ENCODE measurements at places on chromosomes 16 and 17.
A peak's percentile ranks its signal among the peaks of the same experiment; 100 is the strongest.

DNA sequence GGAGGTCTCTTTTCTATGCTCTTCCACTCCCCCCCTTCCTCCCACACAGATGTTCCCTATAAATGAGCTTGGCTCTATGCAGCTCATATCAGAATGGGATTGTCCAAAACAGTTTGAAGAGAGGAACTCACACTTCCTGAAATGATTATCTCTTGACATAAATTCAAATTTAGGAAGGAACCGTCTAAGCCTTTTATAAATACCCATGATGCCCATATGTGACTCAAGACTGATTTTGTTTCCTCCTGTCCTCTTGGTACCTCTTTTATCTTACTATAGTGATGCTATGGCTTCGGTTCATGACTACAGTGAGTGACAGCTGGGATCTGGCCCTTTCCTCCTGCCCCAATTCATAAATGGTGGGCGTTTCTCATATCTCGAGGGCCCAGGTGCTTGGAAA is 16.6 kb upstream of the TERF2 start:
- DNase-seq, result no peak

DNA sequence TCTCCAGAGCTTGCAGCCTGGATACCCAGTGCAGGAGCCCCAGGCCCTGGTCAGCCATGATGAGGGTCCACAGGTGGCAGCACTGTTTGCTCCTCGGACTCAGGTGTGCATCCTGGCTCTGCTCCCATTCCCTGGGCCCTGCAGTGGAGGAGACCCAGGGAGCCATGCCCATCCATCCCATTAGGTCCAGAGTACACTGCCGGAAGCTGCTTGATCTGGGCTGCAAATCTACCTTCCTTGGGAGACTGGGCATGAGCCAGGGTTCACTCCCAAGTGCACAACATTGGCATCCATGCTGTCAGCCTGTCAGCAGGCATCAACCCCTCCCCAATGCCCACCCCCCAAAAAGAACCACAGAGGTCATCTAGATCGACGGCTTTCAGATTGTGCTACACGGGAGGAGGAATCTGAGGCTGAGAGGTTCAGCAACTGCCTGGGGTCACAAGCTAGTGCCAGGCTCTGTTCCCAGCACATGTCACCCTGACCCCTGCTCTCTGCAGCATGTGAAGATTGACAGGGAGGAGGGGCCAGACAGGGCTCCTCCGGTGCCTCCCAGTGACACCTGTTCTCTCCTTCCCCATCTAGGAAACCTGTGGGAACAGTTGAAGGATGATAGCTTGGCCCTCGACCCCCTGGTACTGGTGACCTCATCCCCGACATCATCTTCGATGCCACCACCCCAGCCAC is 15.7 kb downstream of the UNC119 start:
- DNase-seq, result no peak

DNA sequence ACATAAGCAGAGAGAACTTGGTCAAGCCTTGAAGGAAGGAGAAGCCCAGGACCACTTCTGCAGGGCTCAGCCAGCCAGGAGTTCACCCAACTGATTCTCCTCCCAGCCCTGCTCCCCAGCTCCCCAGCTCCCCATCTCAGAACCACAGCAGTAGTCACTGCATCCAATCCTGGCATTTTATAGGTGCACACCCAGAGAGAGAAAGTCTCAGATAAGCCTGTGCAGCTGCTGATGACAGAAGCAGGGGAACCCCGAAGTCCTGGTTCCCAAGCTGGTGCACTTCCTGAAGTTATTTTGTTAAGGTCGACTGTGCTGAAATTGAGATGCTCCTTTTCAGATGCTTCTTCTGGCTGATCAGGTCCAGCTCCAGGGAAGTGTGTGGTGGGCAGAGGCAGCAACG is 6.6 kb downstream of the RNF112 start:
- DNase-seq, result no peak

DNA sequence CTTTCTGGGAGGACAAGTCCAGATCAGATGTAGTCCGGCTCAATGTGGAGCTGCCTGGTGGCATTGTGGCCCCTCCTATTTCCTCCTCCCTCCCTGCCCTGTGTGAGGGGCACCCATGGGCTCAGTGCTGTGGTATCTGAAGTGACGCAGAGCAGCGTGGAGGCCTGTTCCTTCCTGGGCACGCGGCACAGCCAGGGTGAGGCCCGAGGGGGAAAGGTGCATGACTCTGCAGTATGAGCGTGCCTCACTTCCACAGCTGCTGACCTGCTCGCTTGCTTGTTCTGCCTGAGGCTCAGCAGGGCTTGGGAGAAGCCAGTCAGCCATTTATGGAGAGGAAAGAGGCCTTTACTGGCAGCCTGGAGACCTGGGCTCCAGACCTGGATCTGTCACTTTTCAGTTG is 11.7 kb downstream of the TMEM238L start:
- no peak for DNase-seq

DNA sequence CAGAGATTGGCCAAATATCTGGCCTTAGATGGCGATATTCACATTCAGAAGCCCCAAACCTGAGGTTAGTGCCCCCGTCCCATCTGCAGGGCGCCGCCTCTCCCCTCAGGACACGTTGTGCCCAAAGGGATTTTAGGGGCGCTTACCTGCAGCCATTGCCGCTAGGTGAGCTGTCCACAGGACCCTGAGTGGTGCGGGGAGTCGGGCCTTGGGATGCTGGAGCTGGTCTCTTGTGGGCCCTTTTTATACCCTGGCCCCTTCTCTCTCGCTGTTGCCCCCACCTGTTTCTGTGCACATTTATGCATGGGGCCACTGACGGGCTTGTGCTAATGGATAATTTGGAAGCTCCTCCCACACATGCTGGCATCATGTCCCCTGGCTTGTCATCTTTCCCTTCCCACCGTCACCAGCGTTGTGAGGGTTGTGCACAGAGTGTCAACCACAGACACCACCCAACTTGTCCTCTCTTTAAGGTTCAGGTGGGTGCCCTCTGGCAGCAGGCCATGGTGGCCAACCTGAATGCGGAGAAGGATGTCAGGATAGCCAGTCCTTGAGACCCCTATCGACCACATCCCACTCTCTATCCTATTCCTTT is at the start of gene CSHL1:
CSHL1 (minus strand) TSS at position 218 of the 595 bp plus-strand sequence; CDS start at position 156, 62 bp downstream.
- DNase-seq, result no peak

GRCh38 chr16:19583665-19584300 is 28.3 kb downstream of the VPS35L start:
- peak; percentile 12 for DNase-seq

GRCh38 chr17:80763293-80763867 is 218.7 kb downstream of the RPTOR start:
- DNase-seq, result no peak

- no peak for DNase-seq
These were observed 9.0 kb downstream of the CDH5 start for GRCh38 chr16:66375451-66375850.

DNA sequence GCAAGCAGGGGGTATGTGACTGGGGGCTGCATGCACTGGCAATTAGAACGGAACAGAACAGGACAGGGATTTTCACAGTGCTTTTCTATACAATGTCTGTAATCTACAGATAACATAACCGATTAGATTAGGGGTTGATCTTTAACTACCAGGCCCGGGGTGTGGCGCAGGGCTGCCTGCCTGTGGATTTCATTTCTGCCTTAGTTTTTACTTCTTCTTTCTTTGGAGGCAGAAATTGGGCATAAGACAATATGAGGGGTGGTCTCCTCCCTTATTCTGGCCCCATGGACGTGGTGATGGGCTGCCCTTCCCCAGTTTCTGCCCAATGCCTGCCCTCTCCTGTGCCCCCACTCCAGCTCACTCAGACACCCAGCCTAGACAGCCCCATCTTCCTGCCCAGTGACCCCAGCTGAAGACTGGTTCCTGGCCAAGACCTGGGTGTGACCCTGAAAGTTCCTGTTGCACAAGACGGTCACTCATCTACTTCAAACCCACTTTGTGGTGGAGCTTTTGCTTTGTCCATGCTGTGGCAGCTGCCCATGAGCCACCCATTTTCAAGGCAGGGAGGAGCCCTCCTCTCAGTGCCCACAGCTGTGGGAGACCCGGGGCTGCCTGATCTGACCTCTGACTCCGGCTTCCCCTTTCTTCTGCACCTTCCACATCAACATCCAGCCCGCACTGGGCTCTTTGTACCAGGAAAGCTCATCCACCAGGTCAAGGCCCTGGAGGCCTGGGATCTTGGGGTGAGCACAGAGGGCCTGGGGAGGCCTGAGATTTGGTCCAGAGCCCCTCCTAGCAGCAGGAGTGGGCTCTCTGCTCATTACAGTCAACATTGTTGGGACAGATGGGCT is 18.6 kb downstream of the ALOX12B start:
- DNase-seq, result no peak

- DNase-seq, result no peak
These were observed 909 bp upstream of the RSL1D1 start for GRCh38 chr16:11852092-11852809.

- no peak for DNase-seq
These were observed 5.0 kb upstream of the NAGLU start for GRCh38 chr17:42530952-42531454.

DNA sequence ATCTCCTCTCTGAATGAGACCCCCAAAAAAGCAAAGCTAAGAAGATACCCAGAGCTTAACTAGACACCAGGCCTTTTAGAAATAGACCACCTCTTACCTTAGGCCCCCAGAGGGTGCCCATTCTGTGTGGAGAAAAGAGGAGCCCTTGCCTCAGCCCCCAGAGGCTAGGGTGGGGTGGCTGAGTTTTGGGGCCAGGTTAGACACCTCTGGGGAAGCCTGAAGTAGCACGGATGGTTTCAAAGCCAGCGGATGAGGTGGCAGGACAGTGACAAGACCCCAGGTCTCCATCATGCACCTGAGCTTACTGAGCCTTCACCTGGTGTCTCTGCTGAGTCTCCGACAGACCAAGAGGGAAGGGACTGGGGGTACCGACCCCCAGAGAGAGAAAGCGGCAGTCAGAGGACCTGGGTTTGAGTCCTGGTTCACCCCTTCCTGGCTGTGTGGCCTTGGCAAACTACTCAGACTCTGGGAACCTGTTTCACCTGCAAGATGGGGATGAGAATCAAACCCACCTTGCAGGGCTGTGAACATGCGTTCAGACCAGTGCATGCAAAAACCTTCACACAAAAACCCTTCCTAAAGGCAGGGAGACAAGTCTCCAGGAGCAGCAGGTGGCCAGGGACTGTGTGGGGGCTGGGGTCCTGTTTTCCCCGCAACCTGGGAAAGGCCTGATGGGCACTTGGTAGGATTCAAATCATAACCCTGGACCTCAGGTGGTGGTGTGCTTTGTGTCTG is 7.7 kb downstream of the SCGB1C2 start:
- DNase-seq, result no peak

- no peak for DNase-seq
These were observed 16.2 kb downstream of the MYBBP1A start for GRCh38 chr17:4539025-4539424.

DNA sequence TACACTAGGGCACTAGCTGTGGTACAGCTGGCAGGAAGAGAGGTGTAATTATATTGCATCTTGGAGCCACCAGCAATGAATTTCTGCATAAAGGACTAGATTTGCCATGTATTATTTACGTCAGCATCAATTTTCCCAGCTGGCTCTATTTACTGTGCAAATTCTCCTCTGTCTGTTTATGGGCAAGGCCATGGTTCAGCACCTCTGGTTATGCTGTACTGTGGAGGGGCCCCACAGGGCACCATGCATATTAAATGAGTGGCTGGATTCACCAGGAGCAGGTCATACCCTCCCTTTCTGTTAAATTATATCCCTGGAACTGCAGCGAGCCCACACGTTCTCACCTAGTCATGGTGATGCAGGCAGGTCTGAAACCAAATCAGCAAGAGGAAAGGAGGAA is 19.8 kb downstream of the RAD51D start:
- no peak for DNase-seq

DNA sequence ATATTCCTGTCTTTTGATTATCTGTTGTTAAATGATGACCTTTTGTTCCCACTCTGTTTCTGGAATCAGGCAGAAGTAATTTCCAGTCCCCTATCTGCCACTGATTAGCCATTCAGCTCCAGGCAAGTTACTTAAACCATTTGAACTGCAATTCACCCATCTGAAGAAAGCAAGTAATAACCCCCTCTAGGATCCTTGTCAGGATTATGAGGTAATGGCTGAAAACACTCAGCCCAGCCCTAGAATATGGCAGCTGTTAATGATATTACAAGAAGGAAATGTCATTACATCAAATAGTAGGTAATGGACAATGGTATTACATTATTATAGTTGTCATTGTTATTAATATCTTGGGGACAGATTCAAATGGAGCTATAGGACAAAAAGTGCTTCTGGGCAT is 16.0 kb upstream of the SLC47A1 start:
- DNase-seq, result no peak

DNA sequence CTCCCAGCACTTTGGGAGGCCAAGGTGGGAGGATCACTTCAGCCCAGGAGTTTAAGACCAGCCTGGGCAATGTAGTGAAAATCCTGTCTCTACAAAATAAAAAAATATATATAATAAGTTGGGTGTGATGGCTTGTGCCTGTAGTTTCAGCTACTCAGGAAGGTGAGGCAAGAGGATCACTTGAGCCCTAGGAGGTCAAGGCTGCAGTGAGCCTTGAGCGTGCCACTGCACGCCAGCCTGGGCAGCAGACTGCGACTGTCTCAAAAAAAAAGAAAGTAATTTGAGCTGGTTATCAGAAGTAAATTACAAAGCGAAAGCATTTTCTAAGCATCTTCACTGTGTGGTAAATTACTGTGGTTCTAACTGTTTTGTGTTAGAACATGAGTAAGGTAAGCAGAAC is 66.2 kb downstream of the NQO1 start:
- DNase-seq, result no peak

GRCh38 chr16:9545522-9546437 is 454.3 kb downstream of the HAPSTR1 start:
- DNase-seq, result no peak

GRCh38 chr16:89373355-89374110 is 116.8 kb downstream of the ANKRD11 start:
- DNase-seq, result no peak

- DNase-seq, result no peak
These were observed 134.2 kb upstream of the CPHXL start for GRCh38 chr16:75860326-75861053.

- no peak for DNase-seq
These were observed 154.0 kb downstream of the IRF8 start for GRCh38 chr16:86052926-86053325.
